ENCODE measurements at places on chromosomes 1 and 21.

- DNase-seq, result no peak
These were observed 1.6 kb upstream of the C1orf35 start for GRCh38 chr1:228104526-228105269.

- no peak for DNase-seq
These were observed 624.4 kb downstream of the NCAM2 start for GRCh38 chr21:21622460-21623234.

DNA sequence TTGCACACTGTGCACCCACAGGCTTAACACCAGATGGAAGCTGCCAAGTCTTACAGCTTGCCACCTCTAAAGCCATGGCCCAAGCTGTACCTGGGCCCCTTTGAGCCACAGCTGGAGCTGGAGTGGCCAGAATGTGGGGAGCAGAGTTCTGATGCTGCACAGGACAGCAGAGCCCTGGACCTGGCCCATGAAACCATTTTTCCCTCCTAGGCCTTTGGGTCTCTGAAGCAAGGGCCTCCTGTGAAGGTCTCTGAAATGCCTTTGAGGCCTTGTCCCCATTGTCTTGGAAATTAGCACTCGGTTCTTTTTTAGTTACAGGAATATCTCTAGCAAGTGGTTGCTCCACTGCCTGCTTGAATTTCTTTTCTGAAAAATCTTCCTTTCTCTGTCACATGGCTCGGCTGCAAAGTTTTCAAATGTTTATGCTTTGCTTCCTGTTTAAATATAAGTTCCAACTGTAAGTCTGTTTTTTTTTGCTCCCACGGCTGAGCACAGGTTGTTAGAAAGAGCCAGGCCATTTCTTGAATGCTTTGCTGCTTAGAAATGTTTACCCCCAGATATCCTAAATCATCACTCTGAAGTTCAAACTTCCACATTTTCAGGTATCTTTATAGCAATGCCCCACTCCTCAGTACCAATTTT, 156.8 kb upstream of the GORAB start:
- no peak for DNase-seq

DNA sequence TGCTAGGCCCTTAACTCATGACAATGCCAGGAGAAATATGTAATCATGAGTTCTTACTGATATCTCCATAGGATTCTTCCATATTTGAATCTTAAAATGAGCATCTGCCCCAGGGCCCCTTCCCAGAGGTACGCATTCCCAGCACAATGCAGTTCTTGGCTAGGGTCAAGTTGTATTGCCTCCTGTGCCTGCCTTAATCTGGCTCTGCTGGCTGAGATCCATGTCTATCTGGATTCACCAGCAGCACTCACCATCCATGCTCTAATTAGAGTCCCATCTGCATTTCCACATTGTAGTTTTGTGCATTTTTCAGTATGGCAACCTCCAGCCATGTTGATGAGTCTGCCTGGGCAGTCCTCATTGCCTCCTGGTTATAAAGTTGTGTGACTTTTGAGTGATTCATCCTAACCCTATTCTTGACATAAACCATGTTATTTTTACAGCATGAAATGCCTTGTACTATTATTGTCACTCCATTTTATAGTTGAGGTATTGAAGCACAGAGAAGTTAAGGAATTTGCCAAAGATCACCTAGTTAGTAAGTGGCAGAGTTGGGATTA, 55.9 kb downstream of the CAMSAP2 start:
- DNase-seq, result no peak

- peak; percentile 86 for DNase-seq
These were observed 20.3 kb downstream of the ENO1 start for GRCh38 chr1:8858112-8858668.

- no peak for DNase-seq
These were observed 202.4 kb upstream of the POU3F1 start for GRCh38 chr1:38249001-38249400.

- no peak for DNase-seq
These were observed 231.2 kb upstream of the USP24 start for GRCh38 chr1:55446351-55446750.

GRCh38 chr1:243798726-243799125, 51.3 kb downstream of the AKT3 start:
- DNase-seq, result peak; percentile 81

DNA sequence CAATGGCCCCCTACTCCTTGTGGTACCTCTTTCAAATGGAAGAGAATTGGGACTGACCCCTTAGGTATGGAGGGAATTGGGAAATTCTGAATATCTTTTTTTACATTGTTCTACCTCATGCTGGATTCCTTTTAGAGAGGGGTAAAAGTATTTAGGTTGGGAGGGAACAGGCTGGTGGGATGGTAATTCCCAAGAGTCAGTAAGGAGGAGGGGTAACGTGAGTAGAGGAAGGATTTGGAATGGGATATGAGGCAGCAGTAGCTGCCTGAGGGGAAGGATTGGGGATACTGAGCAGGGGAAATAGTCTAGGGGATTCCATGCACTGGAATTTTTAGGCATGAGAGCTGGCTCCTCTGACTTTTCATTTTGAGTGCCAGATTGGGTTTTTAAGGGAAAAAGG, 3.8 kb upstream of the AADACL3 start:
- no peak for DNase-seq

GRCh38 chr21:34897828-34898227, 151.3 kb downstream of the RUNX1 start:
- no peak for DNase-seq

- DNase-seq, result no peak
These were observed 49.1 kb downstream of the MCOLN2 start for GRCh38 chr1:84947536-84948410.

GRCh38 chr1:235093696-235094592, 34.7 kb downstream of the TOMM20 start:
- no peak for DNase-seq

GRCh38 chr1:57222307-57222706, 201.6 kb downstream of the DAB1 start:
- DNase-seq, result no peak

DNA sequence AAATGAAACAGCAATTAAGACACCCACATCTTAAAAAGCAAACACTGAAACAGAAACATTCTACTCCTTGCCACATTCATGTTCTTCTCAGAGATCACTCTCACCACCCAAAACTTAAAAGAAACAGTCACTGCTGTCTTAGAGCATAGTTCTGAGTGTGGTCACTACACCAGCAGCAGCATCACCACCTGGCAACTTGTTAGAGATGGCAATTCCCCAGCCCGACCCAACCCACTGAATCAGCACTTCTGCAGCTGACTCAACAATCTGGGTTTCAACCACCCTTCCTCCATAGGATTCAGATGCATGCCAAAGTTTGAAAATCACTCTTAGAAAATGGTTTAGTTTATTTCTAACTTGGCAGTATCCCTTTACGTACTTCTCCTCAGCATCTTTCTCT, 126.1 kb downstream of the CDC42BPA start:
- DNase-seq, result peak; percentile 74

- no peak for DNase-seq
These were observed 344.6 kb downstream of the RYR2 start for GRCh38 chr1:237386362-237387143.

DNA sequence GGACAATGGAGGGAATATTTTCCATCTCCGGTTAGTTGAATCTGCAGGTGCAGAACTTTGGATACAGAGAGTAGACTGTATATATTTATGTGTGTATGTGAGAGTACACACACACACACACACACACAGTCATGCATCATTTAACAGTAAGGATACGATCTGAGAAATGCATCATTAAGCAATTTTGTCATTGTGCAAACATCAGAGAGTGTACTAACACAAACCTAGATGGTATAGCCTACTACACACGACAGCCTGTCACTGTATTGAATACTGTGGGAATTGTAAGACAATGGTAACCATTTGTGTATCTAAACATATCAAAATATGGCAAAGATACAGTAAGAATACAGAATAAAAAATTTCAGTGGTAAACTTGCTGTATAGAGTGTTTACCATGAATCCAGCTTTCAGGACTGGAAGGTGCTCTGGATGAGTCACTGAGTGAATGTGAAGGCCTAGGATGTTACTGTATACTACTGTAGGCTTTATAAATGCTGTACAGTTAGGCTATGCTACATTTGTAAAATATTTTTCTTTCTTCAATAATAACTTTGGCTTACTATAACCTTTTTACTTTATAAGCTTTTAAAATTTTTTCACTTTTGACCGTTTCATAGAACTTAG, 138.5 kb downstream of the ZZZ3 start:
- DNase-seq, result no peak

DNA sequence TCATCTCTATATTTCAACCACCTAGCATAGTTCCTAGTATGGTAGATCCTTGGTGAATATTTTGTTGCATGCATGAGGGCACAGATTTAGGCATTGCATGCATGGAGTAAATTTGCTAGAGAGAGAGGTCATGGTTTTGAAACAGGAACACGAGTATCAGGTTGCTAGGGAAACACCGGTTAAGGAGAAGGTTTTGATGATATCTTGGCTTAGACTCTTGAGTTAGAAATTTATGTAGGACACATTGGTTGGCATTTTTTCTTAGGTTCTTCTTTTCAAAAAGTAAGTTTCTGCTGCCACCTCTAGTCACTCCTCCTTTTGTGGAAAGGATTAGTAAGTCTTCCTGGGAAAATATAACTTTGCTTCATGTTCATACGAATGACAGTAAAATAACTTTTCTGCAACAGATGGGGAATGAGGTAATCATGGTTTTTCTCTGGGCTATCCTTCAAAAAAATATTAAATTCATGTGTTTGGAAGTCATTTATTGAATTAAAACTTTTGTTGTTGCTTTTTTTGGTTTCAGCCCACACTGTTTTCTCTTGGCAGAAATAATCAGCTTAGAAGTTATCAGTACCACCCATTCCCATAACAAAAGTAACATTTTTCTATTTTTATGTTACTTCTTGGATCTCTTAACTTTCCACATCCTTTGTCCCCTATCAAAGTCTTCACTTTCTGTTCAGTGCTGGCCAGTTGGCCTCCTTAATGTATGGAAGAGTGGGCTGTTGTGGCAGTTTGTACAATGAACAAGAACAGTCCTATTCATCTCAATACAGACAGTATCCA, 97.3 kb downstream of the PLA2G4A start:
- DNase-seq, result no peak

DNA sequence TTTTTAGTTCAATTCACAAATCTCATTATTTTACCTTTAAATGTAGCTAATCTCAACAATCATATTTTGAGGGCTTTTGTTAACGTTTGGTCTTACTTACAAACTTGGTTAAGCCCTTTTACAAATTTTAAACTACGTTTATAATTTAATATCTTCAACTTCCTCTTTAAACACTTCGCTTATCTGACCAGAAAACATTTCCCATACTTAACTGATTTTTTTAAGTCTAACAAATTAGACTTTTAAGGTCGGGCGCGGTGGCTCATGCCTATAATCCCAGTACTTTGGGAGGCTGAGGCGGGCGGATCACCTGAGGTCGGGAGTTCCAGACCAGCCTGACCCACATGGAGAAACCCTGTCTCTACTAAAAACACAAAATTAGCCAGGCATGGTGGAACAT, 300.9 kb downstream of the LMX1A start:
- no peak for DNase-seq

DNA sequence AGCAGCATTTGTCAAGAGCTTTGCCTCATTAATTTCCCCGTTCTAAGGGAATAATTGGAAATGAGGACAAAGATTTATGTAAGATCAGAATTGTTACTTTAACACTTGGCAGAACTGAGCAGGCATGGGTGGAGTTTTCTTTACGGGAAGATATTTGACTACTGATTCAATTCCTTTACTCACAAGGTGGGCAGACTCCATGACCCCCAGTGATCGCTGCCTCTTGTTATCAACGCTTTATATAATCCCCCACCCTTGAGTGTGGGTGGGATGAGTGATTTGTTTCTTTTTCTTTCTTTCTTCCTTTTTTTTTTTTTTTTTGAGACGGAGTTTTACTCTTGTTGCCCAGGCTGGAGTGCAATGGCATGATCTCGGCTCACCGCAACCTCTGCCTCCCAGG, 65.3 kb upstream of the TENT5B start:
- DNase-seq, result no peak

DNA sequence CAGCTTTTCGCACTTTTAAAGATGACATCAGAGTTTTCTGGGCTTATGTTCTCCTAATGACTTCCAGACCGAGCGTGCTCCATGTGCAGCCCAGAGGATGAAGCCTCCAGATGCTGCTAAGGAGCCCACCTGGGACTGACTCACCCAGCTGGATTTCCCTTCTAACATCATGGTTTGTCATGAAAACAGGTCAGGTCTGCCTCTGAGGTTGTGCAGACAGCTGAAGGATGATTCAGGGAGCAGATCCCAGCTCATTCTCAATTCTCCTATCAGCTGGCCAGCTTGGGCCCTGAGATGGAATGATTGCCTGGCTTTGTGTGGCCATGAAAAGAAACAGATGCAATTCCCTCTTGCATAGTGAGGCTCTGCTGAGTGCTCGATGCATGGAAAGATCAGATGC, 123.9 kb upstream of the DUSP10 start:
- no peak for DNase-seq

GRCh38 chr1:178528953-178529335, 16.0 kb downstream of the TEX35 start:
- no peak for DNase-seq

Measured in HS-27A (cell line).